Mucosa of descending colon (tissue), 3 donors: ENCODE measurements at places on chromosomes 4 and X.

- no peak for DNase-seq
Observed at GRCh38 chrX:152992115-152992514, 1.8 kb downstream of the PNMA5 start.

DNA sequence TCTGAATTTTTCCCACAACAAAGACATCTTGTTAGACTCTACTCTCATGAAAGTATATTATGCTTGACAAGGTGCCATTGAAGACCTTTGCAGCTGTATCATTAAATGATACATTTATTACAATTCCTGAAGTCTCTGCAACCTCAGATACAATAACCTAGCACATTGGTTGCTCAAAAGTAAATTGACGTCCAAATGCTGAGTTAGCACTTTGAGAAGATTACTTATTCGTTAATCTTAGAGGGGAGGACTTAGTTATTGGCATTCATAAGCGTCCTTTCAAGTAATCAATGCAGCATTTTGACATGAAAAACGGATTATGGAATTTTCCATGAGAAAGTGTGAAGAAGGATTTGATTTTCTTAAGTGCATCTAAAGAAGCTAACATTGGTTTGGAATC, 151.6 kb downstream of the ARSF start:
- DNase-seq: no peak

DNA sequence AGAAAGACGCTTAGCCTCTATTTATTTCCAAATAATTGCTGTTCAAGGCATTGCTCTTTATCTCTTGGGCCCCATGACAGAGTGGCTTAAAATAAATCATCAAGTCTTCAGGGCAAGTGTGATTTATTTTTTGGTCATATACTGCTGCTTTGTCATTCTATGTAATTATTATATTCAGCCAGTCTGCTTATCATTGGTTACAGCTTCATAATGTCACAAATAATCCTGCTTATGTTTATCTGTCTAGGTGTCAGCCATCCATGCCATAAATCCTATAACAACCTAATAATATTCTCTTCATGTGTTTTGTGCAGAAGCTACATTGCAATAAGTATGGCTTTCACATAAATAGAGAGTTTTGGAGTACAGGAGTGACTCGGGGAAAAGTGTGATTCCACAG, 41.0 kb downstream of the HHIP start:
- DNase-seq: no peak

DNA sequence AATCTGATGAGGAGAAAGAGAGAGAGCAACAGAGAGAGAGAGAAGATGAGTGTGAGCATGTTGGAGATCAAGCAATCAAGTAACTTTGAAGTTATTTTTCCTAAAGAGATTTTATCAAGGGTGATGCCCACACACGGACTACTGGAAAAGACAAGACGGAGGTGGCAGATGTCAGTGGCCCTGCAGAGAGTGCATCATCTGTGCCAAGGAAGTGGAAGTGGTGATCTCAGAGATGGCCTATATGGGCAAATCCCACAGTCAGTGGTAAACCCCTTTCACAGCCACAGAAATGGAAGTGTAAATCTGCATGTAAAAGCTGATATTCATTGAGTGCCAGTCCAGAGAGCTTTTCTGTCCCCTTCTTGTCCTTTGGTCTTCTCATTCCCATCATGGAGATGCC, 577.2 kb upstream of the AADAT start:
- DNase-seq: no peak

DNA sequence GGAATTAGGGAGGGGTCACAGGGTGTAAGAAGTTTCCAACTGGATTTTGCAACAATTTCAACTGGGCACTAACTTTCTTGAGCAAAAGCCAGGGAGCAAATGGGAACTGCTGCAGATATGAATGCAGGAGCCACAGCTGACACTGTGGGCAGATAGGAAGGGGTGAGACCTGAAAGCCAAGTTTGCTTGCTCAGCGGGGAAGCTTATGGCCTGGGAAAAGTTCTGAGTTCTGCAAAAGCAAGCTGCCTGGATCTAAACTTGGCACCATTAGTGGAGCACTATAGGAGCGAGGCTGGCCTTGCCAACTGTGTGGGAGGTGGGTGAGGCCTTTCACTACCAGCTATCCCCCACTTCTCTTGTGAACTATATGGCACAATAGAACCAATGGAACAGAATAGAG, 11.1 kb downstream of the CYSLTR1 start:
- no peak for DNase-seq

- no peak for DNase-seq
Observed at GRCh38 chr4:23237771-23238170, 545.0 kb downstream of the GBA3 start.
